NB4 (cell line): ENCODE measurements at places on chromosomes 11 and 22.

DNA sequence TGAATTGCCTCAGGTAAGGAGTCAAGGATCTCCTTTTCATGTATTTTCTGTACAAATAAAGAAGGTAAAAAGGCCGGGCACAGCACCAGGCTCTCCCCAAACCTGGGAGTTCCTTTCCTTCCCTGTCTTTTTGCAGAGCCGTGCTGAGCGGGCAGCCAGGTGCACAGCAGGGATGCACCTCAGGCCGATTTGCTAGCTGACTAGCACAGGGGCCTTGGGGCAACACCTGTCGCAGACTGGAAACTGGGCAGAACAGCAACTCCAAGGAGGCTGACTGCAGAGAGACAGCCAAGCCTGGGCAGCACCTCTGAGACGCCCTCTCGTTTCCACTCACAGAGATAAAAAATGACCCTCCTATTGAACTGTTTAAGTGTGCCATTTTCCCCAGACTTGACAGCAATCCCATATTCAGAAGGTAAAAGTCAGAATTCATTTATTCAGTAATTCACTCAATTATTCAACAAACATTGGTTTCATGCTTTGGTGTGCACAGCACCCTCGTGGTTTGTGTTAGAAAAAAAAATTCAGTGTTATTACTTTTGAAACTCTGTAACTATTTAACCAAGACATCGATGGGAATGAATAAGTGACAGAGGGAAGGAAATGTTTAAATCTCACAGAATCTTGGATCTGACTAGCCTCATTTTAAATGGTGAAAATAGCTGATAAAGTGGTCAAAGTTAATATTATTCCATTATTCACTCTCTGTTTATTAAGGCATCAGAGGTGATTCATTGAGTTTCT lies 120.9 kb downstream of the GALNT18 start:
- DNase-seq, result no peak

DNA sequence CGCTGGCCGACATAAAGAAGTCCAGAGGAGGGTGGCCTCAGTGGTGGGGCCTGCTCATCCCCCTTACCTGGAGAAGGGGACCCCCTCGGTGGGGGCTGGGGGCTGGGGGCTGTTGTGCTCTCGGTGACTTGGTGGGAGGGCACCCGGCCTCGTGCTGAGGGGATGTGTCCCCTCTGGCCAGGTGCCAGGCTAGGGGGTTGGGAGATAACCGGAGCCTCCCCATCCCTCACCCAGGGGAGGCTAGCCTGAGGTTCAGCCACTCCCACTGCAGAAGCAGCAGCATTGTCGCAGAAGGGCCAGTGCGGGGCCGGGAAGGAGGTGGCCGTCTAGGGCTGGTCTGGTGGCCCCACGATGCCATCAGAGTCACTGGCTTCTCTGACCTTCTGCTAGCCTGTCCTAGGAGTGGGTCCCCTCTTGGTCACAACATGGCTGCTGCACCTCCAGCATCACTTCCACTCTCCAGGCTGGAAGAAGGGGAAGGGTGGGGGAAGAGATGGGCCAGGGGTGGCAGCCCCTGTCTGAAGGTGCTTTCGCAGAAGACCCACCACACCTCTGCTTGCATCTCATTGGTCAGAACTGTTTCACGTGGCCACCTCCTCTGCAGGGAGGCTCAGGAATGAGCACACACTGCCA lies 44.2 kb upstream of the FADD start:
- no peak for DNase-seq

DNA sequence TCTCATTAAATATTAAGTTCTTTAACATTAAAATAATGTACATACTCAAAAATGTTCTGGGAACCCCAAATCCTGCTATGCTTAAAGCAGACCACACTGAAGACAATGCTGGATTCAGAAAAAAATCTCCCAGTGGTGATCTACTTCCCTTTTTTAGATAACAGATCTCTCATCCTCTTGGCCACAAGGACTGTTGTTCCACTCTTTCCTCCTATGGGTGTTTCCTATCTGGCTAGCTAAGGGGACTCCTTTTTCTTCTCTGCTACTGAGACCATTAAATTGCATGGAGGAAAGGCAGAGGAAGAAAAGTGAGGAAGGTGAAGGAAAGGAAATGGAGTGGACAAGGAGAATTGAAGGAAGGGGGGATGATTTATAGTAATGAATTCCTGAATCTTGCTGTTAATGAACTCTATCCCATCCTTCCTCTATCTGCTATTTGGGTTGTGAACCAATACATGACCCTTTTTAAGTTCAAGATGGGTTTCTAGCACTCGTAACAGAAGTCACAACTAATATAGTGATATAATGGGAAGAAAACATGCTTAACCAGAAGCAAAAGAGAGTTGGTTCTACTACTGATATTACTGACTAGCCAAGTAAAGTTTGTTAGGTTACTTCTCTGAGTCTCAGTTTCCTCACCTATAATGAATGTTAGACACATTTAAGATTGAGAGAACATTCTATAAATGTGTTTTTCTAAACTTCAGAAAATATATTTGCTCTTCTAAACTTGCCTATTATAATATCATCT lies 53.2 kb downstream of the PIK3C2A start:
- peak; percentile 74 for DNase-seq

DNA sequence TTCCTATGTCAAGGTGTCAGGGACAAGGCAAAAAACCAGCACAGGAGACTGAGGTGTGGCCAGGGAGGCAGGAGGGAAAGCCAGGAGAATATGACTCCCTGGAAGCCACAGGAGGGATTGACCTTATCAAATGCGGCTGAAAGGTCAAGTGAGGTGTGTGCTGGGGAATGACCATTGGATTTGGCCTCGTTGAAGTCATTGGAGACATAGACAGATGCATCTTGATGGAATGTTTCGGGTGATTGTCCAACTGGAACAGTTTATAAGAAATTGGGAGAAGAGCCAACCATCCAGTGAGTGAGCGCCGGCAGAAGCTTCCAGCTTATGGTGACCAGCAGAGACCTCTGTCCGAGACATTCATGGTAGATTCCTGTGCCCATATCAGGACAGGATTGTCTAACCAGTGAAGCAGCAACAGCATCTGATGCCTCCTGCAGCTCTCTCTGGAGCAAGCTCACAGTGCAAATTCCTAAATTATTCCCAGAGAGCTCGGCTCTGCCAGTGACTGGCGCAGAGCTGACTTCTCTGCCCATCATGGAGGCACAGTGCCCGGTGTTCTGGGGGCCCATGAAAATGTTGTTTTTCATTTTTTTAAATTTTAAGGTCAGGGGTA lies 95.4 kb downstream of the MYO18B start:
- no peak for DNase-seq

- DNase-seq, result no peak
These were observed 10.2 kb downstream of the VSTM5 start for GRCh38 chr11:93840180-93840579.

DNA sequence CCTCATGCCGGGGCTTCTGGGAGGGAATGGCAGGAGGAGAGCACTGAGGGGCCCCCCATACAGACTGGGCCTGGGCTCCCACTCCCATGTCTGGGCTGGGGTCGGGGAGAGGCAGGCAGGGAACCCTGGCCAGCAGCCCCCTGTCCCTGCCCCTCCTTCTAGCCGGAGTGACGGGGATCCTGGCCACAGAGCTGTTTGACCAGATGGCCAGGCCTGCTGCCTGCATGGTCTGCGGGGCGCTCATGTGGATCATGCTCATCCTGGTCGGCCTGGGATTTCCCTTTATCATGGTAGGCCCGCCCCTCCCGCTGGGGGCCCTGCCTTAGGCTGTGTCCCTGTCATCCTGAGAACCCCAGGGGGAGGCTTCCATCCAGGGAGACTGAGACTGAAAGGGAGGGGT lies 10.0 kb upstream of the MIF start:
- no peak for DNase-seq

DNA sequence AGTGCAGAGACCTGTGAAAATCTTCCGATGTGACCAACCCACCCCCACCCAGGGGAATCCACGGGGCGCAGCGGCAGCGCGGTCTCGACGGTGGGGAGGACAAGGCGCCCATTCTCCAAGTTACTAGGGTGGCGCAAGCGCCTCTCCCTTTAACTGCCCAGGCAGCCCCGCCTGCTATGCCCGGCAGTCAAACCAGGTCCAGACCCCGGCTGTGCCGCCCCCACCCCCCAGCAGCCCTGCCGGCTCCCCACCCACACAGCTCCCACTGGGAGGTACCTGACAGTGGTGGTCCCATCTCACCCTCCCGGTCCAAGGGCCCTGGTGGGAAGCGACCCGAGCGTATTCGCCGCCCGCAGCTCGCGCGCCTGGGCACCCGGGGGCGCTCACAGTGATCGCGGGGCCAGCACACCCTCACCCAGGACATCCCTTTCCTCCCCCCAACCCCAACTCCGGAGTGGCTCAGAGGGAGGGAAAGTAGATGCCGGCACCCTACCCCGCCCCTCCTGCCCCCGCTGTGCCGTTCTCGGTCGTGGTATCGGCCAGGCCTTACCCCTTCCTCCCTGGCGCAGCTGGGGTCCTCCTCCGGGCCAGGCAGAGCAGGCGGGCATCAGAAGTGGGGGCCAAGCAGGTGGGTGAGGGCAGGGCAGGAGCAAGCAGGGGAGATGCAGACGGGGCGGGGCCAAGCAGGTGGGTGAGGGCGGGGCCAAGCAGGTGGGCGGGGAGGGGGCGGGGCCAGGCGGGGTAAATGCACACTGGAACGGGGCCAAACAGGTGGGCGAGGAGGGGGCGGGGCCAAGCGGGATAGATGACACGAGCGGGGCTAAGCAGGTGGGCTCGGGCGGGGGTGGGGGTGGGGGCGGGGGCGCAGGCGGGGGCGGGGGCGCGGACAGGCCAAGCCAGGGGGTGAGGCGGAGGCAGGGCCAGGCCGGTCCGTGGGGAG lies at the start of gene TRPM5:
Gene TRPM5 (minus strand): TSS at position 634 of the 940 bp plus-strand sequence. CDS start 21,478 bp downstream, outside the sequence.
- DNase-seq, result no peak

GRCh38 chr11:18785411-18785810 lies 6.2 kb downstream of the PTPN5 start:
- no peak for DNase-seq

DNA sequence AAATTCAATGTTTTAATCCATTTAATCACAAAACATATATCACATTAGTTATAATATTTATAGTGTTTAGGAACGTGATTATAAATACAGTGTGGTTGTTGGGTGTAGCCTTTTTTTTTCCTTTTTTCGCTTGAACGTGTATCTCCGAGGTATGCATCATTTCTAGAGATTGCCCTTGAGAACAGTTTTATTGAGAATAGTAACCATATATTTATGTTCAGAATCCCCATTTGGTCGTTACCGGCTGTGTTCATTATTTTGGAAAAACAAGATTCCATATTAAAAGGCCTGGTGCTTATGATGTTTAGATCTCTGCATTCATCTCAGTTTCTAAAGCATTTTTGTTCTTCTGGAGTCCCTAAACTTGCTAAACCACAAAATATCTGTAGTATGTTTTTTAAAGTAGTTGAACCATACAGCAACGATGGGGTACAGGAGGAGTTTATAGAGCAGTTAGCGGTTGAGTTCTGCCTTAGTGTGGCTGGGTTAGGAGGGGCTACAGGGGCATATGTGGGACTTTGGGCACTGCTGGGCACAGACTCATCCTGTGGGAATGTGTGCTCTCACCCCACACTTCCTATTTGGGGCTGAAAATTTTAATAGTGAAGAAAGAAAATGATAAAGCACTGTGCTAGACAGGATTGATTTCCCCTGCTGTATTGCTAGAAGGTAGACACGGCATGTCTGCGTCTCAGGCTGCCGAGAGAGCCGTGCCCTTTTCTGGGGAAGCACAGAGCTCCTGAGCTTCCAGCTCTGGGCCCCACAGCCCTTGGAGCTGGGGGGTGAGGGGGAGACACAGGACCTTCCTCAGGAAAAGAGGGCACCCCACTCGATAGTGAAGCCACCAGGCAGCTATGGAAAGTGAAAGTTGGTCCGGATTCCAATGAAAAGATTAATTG lies 81.5 kb upstream of the PPARA start:
- DNase-seq, result peak; percentile 27

- no peak for DNase-seq
These were observed 79.0 kb downstream of the MYO7A start for GRCh38 chr11:77207019-77207485.

- no peak for DNase-seq
These were observed 85.1 kb upstream of the BLID start for GRCh38 chr11:122201106-122201505.

GRCh38 chr22:23256986-23257888 lies 76.9 kb downstream of the BCR start:
- no peak for DNase-seq
